CD4-positive, CD25-positive, alpha-beta regulatory T cell (primary cell): ENCODE measurements at places on chromosomes 13 and 19.
A peak's percentile ranks its signal among the peaks of the same experiment; 100 is the strongest.

DNA sequence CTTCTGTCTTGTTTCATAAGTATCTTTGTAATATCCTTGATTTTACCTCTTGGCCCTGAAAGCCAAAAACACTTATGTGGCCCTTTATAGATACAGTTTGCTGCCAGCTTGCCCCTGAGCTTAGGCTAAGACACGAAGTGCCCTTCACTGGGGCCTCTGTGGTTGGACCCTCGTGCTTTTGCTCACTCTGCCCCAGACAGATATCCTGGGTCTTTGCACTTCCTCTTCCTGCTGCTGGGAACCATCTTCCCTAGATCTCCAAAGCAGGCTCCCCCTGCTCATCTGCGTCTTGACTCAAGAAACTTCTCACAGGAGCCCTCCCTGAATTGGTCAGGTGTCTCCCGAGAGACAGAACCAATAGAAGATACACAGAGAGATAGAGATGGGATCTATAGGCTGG is 2.0 kb upstream of the TNFSF14 start:
- DNase-seq, result no peak

DNA sequence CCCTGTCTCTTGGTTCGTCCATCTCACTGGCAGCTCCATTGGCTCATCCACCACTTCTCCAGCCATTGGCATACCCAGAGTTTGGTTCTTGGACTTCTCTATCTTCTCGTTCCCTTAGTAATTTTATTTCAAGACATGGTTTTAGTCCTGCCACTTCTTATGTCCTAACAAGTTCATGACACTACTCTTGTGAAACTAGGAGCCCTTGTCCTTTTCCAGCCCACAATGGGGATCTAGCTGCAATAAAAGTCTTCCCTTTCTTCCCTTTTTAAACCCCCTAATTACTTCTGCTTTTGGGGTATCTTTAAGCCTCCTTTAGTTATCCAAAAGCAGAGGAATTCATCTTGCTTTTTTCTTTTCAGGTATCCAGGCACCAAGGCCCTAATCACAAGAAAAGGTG is 2.9 kb upstream of the RCBTB2 start:
- DNase-seq, result no peak

DNA sequence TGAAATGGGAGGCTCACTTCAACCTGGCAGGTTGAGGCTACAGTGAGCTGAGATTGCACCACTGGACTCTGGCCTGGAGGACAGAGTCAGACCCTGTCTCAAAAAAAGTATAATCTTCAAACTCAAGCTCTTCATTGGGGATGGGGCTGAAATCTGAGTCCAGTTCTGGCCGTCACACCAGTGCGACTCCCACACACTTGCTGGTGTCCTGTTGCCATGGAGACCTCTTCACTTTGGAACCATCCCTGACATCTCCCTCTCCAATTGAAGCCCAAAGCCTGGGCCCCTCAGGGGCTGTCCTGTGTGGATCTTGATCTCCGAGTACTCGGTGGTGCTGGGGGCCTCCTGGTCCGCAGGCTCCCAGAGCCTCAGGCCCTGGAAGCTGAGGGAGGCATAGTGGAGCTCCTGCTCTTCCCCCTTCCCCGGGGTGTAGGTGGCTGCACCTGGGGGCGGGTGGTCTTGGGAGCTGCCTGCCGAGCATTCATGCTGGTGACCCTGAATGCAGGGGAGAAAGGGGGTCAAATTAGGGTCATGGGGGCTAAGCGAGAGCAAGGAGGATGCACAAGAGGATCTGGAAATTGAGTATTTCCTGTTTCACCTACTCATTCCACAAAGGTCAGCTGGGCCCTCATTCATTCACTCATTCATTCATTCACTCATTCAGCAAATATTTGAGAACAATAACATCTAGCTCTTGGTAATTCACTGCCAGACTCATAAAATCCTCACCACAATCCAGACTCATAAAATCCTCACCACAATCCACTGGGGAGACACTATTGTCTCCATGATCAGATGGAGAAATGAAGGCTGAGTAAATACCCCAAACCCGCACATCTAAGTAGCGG is 11.0 kb downstream of the SIGLEC11 start:
- no peak for DNase-seq

- no peak for DNase-seq
Observed at GRCh38 chr19:46226438-46226973, 3.0 kb upstream of the IGFL1 start.

- peak; percentile 53 for DNase-seq
Observed at GRCh38 chr19:45508861-45509691, 1.8 kb downstream of the VASP start.

- no peak for DNase-seq
Observed at GRCh38 chr19:12611361-12611699, 610 bp downstream of the ZNF791 start.
